ENCODE measurements at places on chromosomes 16 and 17.

DNA sequence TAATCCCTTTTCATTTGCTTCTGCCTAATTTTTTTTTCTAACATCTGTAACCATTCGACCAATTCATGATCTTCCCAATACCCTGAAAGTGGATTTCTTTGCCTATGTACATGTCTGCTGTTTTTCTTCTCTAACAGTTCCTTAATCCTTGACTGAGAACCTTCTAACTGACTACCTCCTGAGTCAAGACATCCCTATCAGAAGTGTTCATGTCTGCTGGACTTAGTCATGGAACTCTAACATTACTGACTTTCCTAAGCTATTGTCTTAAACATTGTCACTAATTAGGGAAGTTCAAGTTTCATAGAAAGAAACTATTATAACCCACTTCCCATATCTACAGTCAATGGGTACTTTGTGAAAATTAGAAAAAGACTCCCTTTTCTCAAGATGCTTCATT, 52.4 kb upstream of the IRX5 start:
- no peak for DNase-seq

DNA sequence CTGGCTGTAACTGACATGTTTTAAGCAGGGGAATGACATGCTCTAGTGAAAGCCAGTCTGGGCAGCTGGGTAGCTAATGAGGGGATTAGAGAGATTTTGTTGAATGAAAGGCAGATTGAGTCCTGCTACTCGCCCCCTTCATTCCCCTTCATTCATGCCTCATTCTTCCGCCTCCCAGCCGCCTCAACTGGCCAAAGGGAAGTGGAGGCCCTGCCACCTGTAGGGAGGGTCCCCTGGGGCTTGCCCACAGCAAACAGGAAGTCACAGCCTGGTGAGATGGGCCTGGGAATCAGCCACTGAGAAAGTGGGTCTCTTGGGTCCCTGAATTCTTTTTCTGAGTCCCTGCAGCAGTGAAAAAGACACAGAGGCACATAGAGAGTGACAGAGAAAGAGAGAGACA, 1.1 kb upstream of the CD19 start:
- no peak for DNase-seq

GRCh38 chr16:58010886-58011285, 9.7 kb downstream of the USB1 start:
- no peak for DNase-seq

GRCh38 chr17:80731323-80731722, 186.7 kb downstream of the RPTOR start:
- no peak for DNase-seq

DNA sequence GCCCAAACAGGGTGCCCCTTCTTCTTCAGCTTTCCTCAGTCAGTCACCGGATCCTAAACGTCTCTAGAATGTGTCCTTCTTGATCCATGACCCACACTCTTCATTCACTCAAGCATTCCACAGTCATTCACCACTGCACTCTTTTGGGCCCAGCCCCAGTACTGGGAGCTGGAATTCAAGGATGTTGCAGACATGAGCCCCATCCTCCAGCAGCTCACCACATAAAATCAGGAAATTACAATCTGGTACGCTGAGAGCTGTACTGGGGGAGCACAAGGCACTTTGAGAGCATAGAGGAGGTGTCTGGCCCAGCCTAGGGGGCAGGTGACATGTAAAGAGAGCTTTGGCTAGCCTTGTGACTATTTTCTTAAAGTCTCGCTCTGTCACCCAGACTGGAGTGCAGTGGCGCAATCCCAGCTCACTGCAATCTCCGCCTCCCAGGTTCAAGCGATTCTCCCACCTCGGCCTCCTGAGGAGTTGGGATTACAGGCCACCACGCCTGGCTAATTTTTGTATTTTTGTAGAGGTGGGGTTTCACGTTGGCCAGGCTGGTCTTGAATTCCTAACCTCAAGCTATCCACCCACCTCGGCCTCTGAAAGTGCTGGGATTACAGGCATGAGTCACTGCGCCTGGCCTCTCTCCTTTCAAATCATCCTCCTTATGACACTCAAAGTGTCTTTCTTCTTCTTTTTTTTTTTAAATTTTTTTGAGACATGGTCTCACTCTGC, 18.7 kb downstream of the CES4A start:
- no peak for DNase-seq

GRCh38 chr17:6075050-6075449, 4.9 kb downstream of the WSCD1 start:
- no peak for DNase-seq

DNA sequence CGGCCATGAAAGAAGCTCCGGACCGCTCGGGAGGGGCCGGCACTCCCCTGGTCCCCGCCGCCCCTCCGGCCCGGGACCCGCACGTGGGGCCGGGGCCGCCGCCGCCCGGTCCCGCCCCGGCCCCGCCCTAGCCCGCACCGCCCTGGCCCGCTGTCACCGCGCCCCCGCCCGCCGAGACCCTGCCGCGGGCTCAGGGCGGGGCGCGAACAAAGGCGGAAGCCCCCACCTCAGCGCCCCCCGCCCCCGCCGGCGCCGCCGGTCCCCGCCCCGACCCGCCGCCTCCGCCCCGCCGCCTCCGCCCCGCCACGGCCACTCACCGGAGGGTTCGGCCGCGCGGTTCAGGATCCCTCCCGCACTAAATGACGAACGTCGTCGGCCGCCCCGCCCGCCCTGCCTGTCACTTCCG, at the start of gene ARHGDIA:
TSS of gene ARHGDIA (minus strand) at position 357 of the 406 bp plus-strand sequence. CDS start 1,407 bp downstream, outside the sequence.
- no peak for DNase-seq
